ENCODE measurements at places on chromosomes 2 and 18.

GRCh38 chr2:41597680-41598079 lies 450.1 kb upstream of the PKDCC start:
- no peak for DNase-seq

- no peak for DNase-seq
These were observed 935.0 kb downstream of the TRIB2 start for GRCh38 chr2:13651684-13652131.

- DNase-seq, result no peak
These were observed 7.9 kb downstream of the CTLA4 start for GRCh38 chr2:203875471-203875870.

- no peak for DNase-seq
These were observed 263.5 kb downstream of the FHOD3 start for GRCh38 chr18:36561046-36561445.

DNA sequence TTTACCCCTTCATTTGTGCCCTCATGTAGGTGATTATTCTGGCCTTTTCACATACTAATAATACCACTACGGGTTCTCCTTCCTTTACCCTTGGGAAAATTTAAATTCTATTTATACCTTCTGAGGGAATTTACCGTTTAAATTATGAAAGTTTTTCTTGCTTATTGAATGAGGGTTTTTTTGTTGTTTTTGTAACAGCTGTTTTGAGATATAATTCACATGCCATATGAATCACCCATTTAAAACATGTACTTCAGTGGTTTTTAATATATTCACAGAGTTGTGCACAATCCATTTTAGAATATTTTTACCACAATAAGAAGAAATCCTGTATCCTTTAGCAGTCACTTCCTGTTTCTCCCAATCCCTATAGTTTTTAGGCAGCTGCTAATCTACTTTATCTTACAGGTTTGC lies 54.7 kb downstream of the EML4 start:
- no peak for DNase-seq

- DNase-seq, result no peak
These were observed 118.3 kb downstream of the SH3RF3 start for GRCh38 chr2:109247340-109247739.

- DNase-seq, result no peak
These were observed 405 bp downstream of the CASP10 start for GRCh38 chr2:201183365-201183727.

GRCh38 chr2:72181616-72182015 lies 34.0 kb upstream of the CYP26B1 start:
- no peak for DNase-seq

- no peak for DNase-seq
These were observed 40.1 kb downstream of the SCN3A start for GRCh38 chr2:165163761-165164160.

- no peak for DNase-seq
These were observed 85.2 kb downstream of the EN1 start for GRCh38 chr2:118762290-118762689.

GRCh38 chr2:108454440-108454839 lies 5.4 kb downstream of the GCC2 start:
- no peak for DNase-seq

DNA sequence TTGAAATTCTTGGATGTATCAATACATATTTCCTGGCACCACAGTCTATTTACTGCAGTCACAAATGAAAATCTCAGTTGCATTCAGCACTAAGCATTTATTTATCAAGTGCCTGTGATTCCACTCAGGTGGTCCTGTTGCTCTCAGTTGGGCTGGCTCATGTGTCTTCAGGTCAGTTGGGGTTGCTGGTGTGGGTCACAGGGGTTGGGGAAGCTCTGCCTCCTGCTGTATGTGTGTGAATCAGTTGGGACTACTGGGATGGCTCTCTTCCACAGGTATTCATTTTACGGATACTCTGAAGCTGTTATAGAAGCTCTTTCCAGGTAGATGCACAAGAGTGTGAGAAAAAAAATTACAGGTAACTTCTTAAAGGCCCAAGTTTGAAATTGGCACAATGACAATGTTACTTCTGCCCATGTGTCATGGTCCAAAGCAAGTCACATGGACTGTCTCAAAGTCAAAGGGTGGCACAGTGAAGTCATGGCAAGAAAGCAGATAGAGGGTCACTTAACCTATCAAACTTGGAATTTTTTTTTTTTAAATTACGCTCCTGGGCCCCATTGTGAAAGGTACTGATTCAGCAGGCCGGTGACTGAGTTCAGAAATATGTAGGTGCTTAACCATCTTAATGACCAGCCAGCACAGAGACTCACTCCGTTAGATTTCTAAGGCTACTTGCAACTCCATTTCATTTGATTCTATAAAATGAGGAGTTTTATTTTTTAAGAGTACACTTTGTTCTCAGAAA lies 249.2 kb upstream of the GCFC2 start:
- no peak for DNase-seq

DNA sequence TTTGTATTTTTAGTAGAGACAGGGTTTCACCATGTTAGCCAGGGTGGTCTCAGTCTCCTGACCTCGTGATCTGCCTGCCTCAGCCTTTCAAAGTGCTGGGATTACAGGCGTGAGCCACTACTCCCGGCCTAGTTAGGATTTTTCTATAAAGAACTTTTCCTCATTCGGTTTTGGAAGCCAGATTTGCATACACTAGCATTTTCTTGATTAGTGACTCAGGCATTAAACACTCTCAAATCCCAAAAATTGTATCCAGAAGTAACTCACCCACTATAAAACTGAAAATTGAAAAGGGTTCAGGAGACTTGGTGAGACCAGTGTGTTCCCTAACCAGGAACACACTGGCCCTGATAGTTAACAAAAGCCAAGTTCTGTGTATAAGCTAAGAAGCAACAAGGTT lies 25.2 kb downstream of the EIF2AK3 start:
- no peak for DNase-seq

DNA sequence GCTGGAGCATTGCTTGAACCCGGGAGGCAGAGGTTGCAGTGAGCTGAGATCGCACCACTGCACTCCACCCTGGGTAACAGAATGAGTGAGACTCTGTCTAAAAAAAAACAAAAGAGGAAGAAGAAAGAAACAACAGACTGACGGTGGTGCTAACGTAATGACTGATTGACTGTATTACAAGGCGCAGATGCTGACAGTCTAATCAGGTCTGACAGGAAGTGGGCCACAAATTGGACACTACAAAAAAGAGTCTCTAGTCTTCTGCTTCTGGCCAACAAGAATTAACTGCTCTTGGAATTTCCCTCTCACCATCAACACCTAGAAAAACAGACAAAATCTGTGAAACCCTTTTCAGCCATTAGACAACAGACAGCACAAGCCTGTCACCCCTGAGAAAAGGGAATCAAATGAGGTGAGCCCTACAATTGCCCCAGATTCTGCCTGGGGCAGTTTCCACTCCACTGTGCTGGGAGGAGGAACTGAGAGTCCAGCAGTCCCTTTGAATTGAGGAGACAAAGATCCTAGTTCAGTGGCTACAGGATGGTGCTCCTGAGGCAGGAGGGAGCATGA lies 43.3 kb downstream of the SNED1 start:
- no peak for DNase-seq

GRCh38 chr2:30454571-30454970 lies 7.5 kb downstream of the LCLAT1 start:
- no peak for DNase-seq

DNA sequence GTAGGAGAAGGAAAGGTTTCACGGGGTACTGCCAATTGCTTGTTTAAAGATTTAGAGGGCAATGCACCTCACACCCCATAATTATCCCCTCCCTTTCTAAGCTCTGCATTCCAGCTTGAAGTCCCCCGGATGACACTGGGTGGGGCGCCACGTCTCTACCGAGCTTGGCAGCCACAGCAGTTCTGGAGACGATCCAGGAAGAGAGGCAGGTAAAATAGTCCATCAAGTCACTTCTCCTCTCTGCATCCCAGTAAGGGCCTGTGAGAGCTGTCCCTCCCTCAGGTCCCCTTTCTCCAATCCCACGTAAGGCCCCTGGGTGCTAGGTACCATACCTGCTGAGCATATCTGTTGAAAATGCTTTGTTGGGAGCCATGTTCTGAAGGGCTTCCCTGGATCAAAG lies 65.7 kb downstream of the CAPN13 start:
- no peak for DNase-seq

DNA sequence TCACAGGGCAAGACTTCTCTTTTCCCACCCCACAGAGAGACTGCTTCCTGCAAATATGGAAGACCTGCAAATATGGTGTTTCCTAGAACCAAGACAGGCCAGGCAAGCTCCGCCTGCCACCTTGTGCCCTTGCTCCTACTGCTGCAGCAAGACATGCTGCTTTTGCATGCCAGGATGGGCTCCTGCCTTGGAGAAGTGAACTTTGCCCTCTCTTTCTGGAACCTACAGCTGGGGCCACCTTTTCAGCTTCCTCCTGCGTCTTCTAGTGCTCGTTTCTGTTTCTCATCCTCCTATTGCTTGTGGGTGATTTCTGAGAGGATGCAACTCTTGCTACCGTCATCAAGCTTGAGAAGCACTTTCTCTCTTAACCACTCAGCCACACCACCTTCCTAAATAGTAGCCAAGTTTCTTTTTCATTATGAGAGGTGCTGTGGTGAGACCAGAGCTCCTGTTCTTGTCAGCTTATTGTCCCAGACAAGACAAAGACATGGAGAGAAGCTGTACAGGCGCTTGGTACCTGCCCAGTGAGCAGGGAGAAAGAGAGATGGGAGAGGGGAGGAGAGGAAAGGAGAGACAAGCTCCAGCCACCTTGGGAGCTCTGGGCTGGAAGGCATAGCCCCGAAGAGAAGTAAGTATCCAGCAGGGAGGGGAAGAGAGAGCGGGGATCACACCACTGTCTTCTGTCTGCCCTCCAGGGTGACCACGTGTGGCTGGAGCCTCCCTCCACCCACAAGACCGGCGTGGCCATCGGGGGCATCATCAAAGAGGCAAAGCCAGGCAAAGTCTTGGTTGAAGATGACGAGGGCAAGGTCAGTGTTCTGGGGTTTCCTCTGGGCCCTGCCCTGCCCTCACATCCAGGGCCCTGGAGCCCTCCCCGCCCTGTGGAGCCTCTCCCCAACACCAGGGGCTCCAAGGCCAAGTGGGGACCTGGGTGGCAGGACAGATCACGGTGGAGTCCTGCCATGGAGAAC lies 28.3 kb downstream of the MYO7B start:
- DNase-seq, result no peak

DNA sequence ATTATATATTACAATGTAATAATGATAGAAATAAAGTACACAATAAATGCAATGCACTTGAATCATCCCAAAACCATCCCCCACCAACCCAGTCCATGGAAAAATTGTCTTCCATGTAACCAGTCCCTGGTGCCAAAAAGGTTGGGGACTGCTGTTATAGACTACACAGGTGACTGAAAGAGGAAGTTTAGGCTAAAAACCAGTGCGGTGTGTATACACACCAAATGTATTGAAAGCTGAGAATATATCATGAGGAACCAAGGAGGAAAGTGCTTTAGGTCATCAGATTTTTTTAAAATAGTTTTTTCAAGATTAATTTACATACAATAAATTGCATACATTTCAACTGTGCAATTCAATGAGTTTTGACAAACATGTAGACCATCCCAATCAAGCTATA lies 20.5 kb upstream of the C1D start:
- no peak for DNase-seq

- no peak for DNase-seq
These were observed 51.1 kb downstream of the NABP1 start for GRCh38 chr2:191728750-191729624.

DNA sequence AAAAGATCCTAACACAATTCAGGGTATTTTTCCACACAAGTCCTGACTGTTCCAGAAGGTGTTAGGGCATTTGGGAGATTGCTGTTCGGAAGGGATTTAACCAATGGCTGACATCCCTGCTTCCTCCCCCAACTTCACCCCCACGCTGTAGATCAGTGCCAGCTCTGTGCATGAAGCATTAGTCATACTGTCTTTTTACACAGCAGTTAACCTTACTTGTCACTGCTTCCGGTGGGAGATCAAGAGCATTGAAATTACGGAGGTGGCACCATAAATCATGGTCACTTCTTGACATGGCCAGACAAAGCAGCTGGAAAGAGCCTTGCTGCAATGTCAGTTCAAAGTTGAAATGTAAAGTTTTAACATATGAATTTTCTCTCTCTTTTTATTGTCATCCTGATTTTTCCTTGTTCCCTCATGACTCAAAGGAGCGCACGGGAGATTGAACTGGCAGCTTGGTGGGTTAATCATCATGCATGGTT lies 70.2 kb downstream of the HRH4 start:
- DNase-seq, result peak; percentile 54

- DNase-seq, result no peak
These were observed 2.0 kb downstream of the IKZF2 start for GRCh38 chr2:213149294-213149875.

DNA sequence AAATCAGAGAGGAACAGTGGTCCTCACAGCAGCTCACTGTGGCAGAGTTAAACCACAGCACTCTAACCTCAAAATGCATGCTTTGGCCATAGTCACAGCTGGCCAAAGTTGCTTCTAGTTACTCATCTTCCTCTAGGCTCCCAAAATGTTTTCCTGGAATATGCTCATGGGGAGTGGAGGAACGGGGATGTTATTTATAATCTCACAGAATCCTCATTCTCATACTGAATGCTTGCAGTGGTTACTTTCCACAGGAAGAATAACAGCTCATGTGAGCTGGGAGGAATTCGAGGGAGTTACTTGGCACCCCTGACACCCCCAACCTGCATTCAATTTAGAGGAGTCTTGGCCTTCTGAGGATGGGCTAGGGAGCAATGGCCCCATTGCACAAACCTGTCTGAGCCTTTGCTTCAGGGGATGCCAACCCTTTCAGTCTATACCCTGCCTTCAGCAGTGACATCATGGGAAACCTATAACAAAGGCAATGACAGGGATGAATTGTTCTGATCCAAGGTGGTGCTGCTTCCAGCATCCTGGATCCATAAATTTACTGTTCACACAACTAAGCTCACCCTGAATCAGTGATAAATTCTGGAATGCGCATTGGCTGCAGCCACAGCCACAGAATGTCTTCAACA lies 22.4 kb upstream of the CCBE1 start:
- DNase-seq, result no peak

DNA sequence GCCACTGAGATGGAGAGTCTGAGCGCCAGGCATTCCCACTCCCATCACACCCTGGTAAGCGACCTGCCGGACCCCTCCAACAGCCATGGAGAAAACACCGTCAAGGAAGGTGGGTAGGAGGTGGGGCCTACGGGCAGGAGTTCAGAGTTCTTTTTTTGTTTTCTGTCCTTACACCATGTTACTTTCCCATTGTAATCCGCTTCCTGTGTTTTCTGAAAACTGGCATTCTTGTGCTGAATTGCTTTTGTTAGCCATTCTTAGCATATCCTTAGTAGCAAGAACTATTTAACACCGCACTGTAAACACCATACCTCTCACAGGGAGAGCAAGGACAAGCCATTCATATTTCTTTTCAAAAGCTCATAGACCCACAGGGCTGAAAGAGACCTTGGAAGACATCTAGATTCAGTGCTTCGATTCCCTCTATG lies 46.2 kb downstream of the UNC80 start:
- no peak for DNase-seq
